Stimulated activated CD4-positive, alpha-beta T cell treated with anti-CD3 and anti-CD28 coated beads, Interleukin-1b, Interleukin-23, amount 100 ng/mL, for 1 hour (primary cell): ENCODE measurements at places on chromosomes 7 and 10.

GRCh38 chr7:26681819-26682418 is 182.5 kb downstream of the SKAP2 start:
- no peak for DNase-seq

GRCh38 chr7:23966941-23967340 is 256.9 kb downstream of the STK31 start:
- DNase-seq = no peak

GRCh38 chr10:88962336-88962735 is 9.8 kb upstream of the ACTA2 start:
- no peak for DNase-seq

- no peak for DNase-seq
Measured at GRCh38 chr7:150983893-150984368, 5.8 kb upstream of the KCNH2 start.

GRCh38 chr7:47231627-47232026 is 350.3 kb downstream of the TNS3 start:
- no peak for DNase-seq

DNA sequence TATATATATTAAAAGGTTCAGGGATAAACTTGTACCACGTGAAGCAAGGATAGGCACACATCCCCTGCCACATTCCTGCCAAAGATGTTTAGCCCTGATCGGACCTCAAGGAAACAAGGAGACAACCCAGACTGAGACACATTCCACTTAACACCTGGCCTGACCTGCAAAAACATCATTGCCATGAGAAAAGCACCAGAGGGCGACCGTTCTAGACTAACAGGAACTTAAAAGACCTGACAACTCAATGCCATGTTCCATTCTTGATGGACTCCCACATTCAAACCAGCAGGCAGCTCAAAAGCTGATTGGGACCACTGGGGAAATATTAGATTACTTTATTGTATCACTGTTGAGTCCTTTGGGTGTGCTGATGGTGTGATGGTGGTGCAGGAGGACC is 8.1 kb upstream of the PDGFA start:
- DNase-seq = no peak

- no peak for DNase-seq
Measured at GRCh38 chr10:132893090-132893489, 49.3 kb downstream of the CFAP46 start.

DNA sequence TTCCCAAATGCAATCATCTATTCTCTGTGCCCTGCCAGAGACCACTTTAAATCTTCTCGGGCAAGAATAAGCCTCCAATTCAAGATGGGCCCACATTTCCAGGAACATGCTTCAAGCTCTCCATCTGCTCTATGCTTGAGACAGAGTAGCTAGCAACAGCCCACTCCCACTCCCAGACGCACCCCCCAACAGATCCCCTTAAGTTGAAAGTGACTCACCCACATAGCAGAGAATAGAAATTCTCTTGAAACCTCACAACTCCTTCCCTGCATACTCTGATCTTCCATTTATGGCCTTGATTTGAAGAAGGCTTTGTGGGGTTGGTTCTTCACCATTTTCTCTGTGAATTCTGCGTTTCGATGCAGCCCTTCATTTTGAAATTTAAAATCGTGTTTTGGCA is 604.0 kb downstream of the INHBA start:
- no peak for DNase-seq

- DNase-seq = no peak
Measured at GRCh38 chr7:20385126-20385525, 54.4 kb downstream of the ITGB8 start.

DNA sequence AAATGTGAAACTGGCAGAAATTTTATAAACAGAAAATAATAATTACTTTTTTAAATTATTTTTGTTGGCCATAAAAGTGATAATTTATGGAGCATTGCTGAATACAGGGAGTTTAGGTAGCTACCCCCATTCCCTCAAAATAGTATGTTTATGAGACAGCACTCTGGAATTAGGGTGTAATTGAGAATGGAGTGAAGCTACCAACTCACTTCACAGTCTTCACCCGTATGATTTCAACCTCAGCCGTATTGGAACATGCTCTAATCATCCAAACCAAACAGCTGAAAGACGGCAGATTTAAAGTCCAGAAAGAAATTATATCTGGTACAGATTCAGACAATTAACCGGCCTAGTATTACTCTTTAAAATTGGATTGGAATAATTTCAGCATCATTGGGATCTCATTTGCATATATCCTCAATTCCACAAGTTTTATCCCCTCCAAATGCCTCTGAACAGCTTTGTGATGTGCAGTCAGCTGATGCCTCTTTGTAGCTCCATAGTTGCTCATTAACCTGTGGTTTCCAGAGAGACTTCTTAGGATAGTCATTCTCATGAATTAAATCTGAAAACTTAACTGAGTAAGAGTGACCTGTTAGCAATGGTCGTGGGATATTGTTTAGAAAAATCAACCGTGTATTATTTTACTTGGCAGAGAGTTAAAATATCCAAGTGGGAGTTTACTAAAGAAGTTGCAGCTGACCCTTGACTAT is 59.1 kb upstream of the GJD4 start:
- DNase-seq = no peak

- no peak for DNase-seq
Measured at GRCh38 chr10:88082806-88083596, 219.6 kb downstream of the PTEN start.

DNA sequence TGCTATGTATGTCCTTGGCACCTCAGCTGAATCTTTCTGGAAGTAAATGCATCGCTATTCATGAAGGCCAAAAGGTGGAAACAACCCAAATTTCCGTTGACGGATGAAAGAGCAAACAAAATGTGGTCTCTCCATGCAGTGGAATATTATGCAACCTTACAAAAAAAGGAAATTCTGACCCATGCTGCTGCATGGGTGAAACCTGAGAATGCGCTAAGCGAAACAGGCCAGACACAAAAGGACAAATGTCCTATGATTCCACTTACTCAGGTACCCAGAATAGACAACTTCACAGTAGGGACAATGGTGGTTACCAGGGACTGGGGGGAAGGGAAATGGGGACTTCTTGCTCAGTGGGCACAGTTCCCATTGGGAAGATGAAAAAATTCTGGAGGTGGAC is 158.8 kb downstream of the CAMK1D start:
- DNase-seq = no peak

DNA sequence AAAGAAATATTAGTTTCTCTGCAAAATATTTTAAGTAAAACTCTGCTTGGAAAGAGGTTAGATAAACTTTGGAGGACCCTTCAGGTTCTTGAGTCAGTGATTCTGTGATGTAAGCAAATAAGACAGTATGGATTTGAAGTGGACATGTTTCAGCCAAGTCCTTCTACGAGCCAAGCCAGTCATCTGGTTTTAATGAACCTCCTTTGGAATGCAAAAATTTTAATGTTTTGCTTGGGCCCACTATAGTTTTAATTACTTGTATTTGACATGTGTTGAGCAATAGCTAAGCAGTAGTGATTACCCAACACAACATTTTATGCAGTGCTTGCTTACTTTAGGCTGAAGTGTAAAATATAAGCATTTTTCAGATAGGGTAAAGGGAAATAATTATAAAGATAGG is 296.3 kb upstream of the SEMA3D start:
- DNase-seq = no peak
